Activated T-cell treated with anti-CD3 and anti-CD28 coated beads, Interleukin-2, amount 50 U/mL, for 48 hours (primary cell): ENCODE measurements at places on chromosomes 16 and 17.

GRCh38 chr16:64469906-64470702, 651.8 kb downstream of the CDH11 start:
- DNase-seq = no peak

DNA sequence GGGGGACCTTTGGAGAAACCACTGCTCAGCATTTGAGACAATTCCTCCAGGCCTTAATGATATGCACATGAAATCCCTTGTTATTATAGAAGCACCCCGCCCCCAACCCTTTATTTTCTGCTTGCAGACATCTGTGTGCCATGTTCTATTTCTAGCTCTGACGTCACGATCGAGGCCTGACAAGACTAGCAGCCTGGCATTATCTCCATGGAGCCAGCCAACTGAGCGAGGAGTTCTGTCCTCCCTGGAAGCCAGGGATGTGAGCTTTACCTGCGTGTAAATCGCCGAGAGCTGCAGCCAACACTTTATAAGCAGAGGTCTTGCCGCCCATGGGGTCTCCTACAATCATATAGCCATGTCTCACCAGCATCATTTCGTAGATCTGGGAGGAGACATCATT, 116.9 kb downstream of the DNAH3 start:
- no peak for DNase-seq

DNA sequence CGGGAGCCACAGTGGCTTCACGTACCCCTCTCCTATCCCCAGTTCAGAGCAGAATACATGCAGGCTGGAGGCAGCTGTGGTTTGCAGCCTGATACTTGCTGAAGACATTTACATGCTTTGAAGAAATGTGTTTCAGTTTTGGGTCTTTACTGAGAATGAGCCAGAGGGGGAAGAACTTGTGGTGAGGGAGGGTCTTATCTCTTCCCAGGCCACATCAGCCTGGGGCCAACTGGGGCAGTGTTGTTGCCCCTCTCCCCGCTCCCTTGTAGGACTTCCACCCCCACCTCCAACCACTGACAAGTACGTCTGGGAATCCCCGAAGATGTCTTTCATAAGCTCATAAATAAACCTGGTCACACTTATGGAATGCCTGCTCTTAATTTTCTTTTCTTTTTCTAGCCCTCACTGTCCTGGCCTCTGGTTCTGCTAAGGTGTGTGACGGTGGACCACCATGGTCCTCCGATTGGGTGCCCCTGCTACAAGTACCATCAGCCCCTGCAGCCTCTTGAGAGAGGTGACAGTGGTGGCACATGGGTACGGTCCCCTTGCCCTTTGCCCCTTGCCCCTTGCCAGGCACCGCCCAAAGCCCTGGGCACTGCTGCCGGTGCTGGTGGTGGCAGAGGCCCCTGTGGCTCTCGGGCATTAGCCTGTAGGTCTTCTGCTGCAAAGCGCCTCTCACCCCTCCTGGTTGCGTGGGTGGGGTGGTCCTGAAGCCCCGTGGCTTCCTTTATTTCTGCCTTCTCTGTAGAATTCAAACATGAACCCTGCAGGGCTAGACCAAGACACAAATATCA, 144.8 kb upstream of the RPH3AL start:
- DNase-seq = no peak

- DNase-seq = no peak
These were observed 68.0 kb downstream of the CNTNAP4 start for GRCh38 chr16:76345163-76345661.
